ENCODE measurements at places on chromosomes 16 and 17.

- DNase-seq: no peak
These were observed 69.3 kb upstream of the TOB1 start for GRCh38 chr17:50935221-50935995.

DNA sequence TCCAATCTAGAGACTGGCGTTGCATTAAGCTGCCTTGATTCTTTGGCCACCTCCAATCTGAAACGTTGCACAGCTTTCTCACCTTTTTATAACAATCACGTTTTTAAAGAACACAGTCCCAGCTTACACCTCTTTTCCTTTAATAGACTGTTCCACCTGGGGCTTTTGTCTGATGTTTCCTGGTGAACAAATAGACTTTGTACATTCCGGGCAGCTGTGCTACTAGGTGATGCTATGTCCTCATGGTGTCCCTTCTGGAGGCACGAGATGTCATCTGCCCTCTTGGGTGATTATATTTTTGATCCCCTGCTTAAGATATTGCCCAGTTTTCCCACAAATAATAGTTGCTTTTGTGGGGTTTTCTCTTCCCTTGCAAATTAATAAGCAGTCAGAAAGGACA is 225.5 kb downstream of the SOX9 start:
- DNase-seq: no peak

DNA sequence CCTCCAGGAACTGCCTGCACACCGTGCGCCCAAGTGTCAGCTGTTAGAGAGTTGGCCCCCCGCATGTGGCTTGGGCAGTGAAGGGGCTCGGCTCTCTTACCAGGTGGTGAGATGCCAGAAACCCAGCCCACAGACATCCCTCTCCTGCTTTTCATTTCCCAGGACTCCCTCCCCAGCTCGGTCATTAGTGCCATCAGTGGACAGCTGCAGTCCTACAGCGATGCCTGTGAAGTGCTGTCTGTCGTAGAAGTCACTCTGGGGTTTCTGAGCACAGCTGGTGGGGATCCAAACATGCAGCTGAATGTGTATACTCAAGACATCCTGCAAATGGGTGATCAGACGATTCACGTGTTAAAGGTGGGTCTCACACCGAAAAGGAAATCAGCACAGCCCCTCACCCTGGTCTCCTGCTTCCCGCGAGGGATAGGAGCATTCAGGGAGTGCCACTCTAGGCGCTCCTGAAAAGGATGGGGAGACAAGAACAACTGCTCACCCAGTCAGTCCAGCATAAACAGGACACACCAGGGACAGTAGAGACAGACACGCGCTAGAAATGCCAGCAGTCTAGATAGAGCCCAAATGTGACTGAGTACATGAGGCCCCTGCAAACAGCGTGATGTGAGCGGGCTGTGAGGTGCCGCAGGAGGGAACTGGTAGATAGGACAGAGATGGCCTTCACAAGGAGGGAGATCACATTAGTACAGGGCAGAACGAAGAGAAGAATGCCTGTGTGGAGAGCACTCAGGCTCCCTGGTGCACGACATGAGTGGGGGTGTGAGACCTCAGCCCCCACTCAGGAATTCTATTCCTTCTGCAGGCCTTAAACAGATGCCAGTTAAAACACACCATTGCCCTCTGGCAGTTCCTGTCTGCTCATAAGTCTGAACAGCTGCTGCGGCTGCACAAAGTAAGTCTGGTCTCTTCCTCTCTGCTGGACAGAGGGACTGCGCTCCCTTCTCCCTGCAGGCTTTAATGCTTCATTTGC is 25.7 kb upstream of the ENDOV start:
- no peak for DNase-seq

- peak; percentile 80 for DNase-seq
These were observed 672 bp upstream of the ALKBH5 start for GRCh38 chr17:18182978-18183333.

GRCh38 chr16:19071811-19072777 is 4.7 kb downstream of the COQ7 start:
- DNase-seq: no peak

DNA sequence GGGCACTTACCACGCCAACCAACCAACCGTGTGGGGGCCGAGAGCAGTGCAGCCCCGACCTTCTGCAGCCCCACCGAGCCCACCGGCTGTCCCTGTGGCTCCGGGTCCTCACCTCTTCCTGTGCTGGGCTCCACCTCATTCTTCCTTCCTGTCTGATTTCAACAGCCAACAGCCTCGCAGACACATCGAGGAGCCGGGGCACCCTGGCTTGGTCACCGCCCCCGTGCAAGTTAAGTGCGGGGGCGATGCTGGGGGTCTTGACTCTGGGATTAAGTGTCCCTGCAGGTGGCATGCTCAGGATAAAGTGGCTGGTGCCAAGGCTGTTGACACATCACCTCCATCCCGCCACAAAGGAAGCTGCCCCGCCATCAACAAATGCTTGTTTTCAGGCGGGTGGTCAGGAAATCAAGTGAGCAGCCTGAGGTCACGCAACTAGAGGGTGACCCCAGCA is at the start of gene NLRC3:
Gene NLRC3 (minus strand): TSS at position 102 of the 451 bp plus-strand sequence. CDS start 12,367 bp downstream, outside the sequence.
- no peak for DNase-seq

DNA sequence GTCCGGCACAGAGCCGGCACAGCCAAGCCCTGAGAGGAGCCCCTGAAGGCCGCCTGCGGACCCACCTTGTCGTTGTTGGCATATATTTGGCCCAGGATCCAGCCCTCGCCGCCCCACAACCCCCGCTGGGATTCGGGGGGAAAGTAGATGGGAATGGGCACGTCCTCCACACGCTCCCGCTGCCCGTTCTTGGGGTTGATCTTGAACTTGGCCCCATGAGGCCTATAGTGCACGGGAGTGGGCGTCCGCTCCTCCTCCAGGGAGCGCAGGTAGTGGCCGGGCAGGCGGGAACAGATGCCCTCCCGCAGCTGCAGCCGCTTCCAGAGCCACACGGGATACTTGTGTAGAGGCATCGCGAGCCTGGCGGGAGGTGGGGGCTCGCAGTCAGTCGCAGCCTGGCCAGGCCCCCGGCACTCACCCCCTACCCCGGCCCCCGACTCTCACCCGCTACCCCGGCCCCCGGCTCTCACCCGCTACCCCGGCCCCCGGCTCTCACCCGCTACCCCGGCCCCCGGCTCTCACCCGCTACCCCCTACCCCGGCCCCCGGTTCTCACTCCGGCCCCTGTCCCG is 387 bp downstream of the MRPL28 start:
- no peak for DNase-seq

DNA sequence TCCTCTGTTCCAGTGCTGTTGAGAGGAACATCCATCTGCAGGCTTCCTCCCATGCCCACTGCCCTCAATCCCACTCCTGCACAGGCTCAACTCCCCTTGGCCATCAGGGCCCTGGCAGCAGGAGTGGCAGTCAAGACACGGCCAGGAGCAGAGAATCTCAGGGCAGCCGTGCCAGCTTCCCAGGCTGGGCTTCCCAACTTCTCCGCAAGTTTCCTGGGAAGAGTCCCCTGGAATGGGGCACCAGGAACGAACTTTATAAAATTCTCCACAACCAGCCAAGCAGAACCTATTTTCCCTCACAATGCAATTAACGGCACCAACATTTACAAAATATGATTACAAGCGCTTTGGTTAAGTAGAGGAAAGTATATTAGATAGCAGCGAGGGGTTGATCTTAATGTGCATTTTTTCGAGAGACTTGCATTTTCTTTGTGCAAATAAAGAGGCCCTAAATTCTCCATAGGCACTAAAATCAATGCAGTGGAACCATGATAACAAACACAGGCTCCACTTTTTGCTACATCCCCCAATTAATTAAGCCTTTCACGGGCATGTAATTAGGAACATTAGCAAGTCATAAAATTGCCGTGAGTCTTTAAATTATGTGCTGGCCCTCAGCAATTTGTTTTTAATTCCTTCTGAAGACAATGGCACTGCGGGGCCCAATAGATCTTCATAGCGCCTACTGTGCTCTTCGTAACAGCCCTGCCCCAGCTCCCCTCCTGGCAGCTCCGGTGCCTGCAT is 99.9 kb upstream of the LHX1 start:
- DNase-seq: no peak

GRCh38 chr17:78555746-78556401 is 21.3 kb downstream of the DNAH17 start:
- no peak for DNase-seq

- DNase-seq: no peak
These were observed 538.7 kb upstream of the HSBP1 start for GRCh38 chr16:83269048-83269447.

GRCh38 chr17:78781893-78782304 is at the start of gene CYTH1:
Gene CYTH1, minus strand, starts transcription at chr17:78782273. Its CDS starts 50 bp downstream, at chr17:78782223.
- no peak for DNase-seq

- peak; percentile 67 for DNase-seq
These were observed 639 bp downstream of the MIF4GD start for GRCh38 chr17:75270218-75270965.

DNA sequence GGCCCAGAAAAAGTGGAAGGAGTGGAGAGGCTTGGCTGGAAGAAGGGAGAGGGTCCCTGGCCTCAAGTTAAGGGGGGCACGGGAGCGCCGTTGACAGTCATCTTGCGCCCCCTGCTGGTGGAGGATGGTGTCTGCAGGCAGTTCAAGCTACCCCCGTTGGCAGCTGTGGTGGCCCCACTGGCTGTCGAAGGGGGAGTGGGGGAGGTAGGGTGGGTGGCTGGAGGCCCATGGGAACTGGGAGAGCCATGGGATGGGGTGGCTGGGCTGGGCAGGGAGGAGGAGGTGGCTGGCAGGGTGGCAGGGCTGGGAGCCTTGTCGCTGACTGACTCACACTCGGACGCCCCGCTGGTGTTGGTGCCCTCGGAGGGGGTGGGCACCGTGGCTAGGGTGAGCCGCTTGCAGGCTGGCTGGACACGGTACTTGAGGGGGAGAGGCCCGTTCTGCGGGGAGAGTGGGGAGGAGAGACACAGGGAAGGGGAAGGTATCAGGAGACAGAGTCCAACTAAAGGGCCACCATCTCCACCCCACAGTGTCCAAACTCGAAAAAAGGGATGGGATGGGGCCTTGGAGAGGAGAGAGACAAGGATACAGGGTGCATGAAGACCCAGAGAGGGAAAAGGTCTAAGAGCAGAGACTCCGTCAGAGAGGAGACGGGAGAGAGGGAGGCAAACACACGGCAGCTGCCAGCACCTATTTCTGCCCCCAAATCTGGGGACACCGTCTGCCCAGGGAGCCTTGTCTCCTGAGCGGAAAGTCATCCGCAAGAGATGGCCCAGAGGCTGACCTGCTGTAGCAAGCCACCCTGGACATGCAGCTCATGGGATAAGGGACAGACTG is 5.2 kb downstream of the CISD3 start:
- peak; percentile 91 for DNase-seq

DNA sequence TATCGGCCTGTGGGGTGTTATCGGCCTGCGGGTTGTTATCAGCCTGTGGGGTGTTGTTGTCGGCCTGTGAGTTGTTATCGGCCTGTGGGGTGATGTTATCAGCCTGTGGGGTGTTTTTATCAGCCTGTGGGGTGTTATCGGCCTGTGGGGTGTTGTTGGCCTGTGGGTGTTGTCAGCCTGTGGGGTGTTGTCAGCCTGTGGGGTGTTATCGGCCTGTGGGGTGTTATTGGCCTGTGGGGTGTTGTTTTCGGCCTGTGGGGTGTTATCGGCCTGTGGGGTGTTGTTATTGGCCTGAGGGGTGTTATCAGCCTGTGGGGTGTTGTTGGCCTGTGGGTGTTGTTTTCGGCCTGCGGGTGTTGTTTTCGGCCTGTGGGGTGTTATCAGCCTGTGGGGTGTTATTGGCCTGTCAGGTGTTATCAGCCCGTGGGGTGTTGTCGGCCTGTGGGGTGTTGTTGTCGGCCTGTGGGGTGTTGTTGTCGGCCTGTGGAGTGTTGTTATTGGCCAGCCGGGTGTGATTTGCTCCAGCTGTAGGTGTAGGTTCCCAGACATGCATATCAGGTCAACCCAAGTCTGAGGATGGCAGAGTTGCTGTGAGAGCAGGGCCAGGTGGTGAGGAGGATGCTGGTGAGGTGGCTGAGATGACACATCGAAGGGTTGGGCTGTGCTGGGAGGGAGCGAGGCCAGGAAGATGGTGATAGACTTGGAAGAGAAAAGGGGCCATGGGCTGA is 7.1 kb downstream of the TRARG1 start:
- DNase-seq: no peak

DNA sequence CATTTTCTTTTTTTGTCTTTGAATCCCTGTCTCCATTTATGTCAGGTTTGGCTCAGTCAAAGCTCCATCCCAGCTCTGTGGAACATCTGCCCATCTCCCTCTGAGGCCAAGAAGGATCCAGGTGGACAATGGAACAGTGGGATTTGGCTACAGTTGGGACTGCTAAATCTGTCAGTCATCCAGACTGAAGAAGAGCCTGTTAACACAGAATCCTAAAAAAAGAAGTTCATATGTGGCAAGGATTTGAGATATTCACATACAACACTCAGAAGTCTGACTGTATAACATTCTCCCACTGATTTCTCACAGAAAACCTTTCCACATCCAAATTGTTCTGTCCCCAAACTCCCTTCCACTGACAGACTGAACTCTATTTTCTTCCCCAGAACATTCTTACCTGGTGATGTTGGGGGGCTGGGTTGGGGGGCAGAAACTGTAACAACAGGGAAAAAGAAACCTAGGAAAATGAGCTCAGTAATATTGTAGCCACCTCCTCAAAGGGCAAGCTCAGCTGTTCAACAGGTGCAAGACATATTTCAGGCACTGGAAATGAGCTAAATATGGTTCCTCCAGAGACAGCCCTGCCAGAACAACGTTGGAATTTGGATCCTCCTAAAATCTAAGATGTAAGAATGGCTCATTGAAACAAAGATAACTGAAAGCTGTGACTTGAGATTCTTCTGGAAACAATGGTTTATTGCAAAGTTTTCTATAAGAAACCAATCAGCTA is 301.5 kb upstream of the CDH5 start:
- no peak for DNase-seq

DNA sequence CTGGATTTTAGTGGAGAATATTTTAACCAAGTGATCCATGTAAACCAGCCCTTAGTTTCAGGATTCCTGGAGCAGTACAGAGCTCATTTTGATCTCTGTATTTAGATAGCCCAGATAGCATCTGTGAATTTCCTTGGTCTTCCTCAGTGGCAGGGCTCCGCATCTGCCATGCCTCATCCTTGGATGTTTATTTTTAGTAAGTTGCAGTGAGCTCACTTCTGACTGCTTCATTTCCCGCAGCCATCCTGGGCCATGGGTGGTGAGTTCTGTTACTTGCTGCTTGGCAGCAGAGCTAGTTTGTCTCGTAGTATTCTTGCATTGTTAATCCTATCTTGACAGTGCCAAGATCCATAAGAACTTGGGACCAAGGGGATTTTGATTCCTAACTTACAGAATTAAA is 33.7 kb downstream of the IST1 start:
- no peak for DNase-seq

DNA sequence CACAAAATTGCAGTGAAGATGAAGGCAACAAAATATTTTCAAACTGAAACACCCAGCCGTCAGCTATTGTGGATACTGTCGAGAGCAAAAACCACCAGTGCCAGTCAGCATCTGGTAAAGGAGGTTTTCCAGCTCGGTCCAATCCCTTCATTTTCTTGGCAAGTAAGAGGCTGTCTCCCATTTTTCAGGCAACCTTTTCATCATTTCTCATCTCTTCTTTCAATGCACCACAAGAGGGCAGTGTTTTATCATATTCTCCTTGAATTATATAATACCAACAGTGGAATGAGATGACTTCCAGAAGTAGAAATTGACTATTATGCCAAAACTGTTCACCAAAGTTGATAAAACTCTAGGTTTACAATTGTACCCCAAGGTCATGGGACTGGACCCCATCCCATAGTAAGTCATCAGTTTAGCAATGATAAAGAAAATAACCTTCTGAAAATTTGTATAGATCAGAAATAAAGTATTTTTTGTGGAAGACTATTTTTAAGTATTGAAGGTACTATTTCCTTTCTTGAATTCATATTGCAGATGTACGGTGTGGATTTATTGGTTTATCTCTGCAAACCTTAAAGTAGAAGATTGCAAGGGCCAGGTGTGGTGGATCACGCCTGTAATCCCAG is 16.8 kb downstream of the NQO1 start:
- DNase-seq: no peak

- peak; percentile 24 for DNase-seq
These were observed 11.5 kb downstream of the CLUH start for GRCh38 chr17:2700030-2700490.
